ENCODE measurements at places on chromosomes 12 and 14. TPM values are rescaled to one million over a fixed set of nuclear protein-coding genes. Genes with fewer than 3 reads are reported as not detected.

The TEX52 gene
- total RNA-seq, result not detected

DNA sequence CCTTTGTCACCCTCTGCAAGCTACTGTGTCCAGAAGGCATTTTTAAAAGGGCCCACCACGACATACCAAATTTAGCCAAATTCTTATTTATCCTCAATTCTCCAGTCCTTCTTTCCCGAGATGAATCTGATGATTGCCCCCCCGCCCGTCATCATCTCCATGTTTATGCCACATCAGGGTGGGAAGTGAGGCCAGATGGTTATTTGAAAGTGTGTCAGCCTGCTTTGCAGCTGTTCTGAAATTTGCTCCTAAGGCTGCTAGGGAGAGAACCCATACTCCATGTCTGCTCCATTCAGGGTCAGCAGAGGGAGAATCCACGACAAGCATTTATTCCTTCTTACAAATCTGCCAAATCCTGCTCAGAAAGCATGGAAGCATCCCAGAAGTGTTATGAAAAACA, 337.8 kb downstream of the ADAMTS20 start:
- no peak for DNase-seq

GRCh38 chr14:80003138-80003537, 208.2 kb downstream of the DIO2 start:
- no peak for DNase-seq

GRCh38 chr14:54087376-54087775, 130.8 kb upstream of the BMP4 start:
- no peak for DNase-seq

The KITLG gene
- 7.1 TPM for total RNA-seq

- DNase-seq, result peak; percentile 28
These were observed 629 bp downstream of the KCNMB4 start for GRCh38 chr12:70366581-70367257.

The TTC9 gene
- 4.4 TPM for total RNA-seq

- DNase-seq, result no peak
These were observed 118.9 kb downstream of the SUDS3 start for GRCh38 chr12:118495296-118495695.

DNA sequence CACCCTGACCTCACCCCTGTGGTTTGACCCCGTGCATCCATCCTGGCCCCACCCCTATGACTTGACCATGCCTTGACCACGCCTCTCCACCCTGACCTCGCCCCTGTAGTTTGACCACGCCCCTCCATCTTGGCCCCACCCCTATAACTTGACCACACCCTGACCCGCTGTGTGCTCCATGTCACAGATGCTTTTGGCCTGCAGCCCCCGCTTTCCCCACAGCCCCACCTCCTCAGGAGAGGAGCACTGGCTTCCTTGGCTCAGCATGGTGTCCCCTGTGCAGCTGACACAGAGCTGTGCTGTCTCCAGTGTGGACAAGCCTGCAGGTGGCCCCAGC, 269.9 kb upstream of the SFSWAP start:
- DNase-seq, result no peak

DNA sequence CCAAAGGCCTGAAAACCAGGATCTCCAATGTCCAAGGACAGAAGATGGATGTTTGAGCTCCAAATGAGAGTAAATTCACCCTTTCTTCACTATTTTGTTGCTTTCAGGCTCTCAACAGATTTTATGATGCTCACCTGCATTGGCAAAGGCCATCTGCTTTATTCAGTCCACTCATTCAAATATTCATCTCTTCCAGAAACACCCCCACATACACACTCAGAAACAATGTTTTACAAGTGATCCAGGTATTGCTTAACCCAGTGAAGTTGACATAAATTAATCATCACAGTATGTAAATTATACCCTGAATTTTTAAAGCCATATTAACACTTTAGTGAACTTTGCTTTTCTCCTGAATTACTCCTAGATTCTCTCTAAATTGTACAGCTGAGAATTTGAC, 63.3 kb downstream of the DUSP6 start:
- DNase-seq, result no peak

The CACNA1C gene
- total RNA-seq, result 0.95 TPM

The NT5DC3 gene
- total RNA-seq, result 17.9 TPM

DNA sequence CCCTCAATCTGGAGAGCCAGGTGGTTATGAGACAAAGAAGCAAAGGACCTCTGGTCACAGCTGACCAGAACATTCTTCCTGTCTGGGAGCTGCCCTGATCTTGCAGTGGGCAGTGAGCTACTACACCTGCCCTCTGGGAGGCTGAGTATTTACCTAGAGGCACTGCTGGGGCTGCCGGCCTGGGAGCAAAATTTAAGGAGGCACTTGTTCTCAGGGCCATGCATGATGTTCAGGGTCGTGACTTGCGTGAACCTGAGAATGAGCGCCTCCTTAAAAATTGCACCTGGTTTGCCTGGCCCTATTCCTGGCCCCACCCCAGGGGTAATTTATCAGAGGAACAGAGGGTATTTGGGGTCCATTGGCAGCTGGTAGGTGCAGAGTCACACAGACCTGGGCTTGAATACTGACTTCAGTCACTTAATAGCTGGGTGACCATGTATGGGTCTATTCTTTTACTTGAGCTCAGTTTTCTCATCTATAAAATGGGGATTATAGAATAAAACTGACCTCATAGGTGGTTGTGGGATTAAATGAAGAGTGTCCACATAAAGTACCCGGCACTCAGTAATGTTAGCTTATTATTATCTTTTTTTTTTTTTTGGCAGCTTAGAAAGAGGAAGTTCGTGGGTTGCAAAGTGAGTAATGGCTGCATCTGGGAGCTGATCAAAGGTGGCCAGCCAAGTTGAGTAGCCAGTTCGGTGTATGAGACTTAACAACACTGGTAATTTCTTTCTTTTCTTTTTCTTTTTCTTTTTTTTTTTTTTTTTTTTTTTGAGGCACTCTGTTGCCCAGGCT, 107.4 kb upstream of the MED13L start:
- DNase-seq, result no peak

The ARMH4 gene
- 0.95 TPM for total RNA-seq

- DNase-seq, result no peak
These were observed 35.1 kb downstream of the SNAPC1 start for GRCh38 chr14:61797309-61797708.

All from psoas muscle (tissue), 8 donors.